ENCODE measurements at places on chromosomes 12 and 14. TPM values are rescaled to one million over a fixed set of nuclear protein-coding genes. Genes with fewer than 3 reads are reported as not detected.

GRCh38 chr12:32183650-32184049 is 77.0 kb downstream of the BICD1 start:
- DNase-seq: no peak

Gene MYH6
- total RNA-seq: 13,240 TPM

Gene CCDC60
- not detected for total RNA-seq

GRCh38 chr12:99386907-99387306 is 260.6 kb upstream of the GARIN6 start:
- no peak for DNase-seq

DNA sequence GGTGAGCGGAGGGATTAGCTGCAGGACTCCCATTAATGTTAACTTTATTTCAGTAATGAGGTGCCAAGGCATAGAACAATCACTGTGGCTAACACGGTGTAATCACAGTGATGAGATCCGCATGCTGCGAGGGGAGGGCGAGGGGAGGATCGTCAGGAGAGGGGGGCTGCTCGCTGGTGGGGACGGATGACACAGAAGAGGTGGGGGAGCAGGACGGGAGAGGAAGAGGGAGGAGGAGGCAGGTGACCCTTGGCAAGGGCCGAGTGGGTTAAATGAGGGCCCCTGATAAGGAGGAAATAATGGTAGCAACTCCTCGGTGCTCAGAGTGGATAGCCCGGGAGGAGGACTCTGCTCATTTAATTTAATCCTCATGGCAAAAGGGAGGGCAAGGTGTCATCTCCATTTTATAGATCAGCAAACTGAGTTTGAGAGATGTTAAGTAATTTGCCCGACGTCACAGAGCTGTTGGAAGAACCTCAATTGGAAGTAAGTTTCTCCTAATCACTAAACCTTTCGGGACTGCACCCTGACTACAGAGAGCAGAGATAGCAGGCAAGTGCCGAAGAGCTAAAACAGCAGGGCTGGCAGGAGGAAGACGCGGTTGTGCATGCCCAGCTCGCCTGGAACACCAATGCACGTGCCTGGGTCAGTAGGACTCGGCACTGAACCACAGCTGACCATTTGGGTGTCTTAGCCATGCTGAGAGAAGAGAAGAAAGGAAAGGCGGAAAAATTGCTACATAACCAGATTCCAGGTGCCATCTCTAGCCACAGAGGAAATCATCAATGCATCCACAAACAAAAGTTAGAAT is 43.0 kb downstream of the SPRING1 start:
- DNase-seq: no peak

Gene PLCZ1
- total RNA-seq: not detected

DNA sequence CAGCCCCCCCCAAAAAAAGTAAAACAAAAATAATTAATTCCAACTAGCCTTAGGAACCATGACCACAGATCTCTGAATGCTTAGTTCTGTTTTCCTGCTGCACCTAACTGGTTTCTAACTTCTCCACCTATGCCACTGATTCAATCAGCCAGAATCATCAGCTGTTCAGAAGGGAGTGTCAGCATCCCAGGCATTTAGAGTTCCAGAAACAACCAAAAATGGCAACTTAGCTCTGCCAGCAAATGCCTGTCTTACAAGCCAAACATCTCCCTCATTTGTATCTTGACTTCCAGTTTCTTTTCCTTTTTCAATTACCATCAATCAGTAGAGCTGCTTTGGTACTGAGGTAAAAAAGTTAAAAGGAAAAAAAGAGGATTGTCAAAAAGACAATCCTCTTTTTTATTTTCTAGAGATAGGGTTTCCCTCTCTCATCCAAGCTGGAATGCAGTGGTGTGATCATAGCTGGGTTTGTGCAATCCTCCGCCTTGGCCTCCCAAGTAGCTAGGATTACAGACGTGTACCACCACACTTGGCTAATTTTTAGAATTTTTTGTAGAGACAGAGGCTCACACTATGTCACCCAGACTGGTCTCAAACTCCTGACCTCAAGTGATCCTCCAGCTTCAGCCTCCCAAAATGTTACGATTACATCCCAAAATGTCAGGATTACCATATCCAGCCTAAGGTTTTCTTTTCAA is 45.2 kb upstream of the ISM2 start:
- DNase-seq: no peak

- DNase-seq: no peak
Observed at GRCh38 chr12:89307474-89308253, 44.6 kb downstream of the DUSP6 start.

Gene KCNA1
- total RNA-seq: not detected

DNA sequence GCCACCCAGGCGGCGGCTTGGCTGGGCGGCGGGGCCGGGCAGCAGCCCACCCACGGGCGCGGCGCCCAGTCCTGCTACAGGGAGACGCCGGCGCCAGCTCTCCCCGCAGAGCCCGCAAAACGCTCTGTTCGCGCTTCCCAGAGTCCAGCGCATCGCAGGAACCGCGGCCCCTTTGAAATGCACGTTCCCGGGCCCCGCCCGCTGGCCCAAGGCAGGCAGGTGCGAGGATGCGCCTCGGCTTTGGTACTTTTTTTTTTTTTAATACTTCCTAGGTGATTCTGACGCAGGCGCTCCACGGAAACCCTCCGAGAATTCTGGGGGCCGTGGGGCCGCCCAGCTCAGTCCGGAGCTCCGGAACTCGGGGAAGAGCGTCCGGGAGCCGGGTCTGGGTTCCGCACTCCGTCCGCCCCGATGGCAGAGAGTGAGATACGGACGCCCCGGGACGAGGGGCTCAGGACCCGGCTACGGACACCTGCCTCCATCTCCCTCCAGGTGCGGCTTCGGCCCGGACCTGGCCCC is 483 bp downstream of the POC1B start:
- no peak for DNase-seq

- DNase-seq: no peak
Observed at GRCh38 chr12:6784761-6785160, 4.6 kb upstream of the CD4 start.

DNA sequence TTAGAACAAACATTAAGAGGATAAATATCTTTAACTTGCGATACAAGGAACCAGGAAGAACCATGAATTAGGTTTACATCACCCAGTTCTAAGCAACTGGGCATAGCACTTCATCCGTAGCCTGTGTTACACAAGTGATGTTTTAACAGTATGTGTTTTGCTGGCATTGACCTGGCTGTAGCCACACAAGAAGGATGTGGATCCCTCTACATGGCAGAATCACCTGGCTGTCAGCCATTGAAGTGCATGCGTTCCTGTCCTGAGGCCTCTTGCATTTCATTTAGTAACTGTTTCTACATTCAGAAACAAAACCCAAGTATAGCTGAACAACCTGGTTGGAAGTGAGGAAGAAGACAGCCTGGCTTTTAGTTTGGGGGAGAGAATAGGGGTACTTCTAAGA is 72.2 kb downstream of the TGFB3 start:
- no peak for DNase-seq

DNA sequence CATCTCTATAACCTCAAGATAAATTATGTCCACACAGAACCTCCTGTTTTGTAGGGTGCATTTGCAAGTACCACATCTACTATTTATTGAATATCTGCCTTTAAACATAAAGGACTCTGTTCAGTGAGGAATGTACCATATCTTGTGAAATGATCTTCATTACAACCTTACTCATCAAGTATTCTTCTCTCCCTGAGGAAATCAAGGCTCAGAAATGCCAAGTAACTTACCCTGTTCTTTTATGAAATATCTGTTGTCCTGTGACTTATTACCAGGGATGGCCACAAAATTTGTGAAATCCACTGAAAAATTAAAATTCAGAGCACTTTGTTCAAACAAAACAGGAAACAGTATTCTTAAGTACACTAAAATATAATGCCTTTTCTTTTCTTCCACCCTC is 366.7 kb downstream of the GALC start:
- no peak for DNase-seq

DNA sequence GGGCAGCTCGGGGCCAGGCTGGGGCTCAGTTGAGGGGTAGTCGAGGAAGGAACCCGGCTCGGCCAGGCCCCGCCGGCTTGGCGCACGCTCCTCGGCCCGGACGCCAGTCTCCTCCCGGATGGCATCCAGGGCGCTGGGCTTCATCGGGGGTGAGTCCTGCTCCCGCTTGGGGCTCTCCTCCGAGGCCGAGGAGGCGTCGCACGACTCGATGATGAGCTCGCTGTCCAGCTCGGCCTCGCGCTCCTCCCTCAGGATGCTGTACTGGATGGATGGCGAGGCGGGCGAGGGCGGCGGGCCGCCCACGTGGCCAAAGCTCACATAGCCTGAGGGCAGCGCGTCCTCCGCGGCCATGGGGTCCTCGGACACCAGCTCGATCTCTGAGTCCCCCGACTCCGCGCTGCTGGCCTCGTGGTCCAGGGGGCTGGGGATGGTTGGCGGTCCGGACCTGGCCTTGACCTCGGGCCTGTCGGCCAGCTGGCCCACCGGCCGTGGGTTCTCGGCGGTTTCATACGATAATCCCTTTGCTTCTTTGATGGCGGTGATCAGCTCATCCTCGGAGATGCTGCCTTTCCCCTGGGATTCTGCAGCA is 143.4 kb downstream of the RTN1 start:
- DNase-seq: no peak

Measured in right atrium auricular region (tissue), 2 donors.